ENCODE measurements at places on chromosomes 7 and 10.

DNA sequence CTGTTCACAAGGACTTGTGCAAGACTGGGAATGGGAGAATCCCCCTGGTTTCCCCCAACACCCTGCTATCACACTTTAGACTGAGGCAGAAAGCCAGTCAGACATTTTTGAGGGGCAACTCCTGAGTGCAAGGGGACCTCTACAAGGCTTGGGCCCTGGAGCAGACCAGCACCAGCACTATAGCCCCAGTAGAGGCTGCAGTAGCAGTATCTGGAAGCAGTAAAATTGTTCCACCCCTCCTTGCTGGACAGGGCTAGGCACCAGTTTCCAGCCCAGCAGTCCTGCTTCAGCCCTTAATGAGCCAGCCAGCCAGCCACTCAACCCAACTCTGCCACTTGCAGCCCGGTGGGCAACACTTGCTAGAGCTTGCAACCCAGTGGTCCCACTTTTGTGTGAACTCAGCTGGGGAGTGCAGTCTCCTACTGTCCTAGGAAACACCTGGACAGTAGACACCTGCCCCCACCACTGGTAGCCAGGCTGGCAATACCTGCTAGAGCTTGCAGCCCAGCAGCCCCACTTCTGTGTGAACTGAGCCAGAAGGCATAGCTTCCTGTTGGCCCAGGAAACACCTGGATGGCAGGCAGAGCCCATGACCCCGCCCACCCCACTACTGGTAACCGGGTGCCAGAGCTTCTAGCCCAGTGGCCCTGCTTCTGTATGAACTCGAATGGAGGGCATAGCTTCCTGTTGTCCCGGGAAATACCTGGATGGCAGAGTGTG lies 65.0 kb downstream of the FBXL13 start:
- no peak for DNase-seq

DNA sequence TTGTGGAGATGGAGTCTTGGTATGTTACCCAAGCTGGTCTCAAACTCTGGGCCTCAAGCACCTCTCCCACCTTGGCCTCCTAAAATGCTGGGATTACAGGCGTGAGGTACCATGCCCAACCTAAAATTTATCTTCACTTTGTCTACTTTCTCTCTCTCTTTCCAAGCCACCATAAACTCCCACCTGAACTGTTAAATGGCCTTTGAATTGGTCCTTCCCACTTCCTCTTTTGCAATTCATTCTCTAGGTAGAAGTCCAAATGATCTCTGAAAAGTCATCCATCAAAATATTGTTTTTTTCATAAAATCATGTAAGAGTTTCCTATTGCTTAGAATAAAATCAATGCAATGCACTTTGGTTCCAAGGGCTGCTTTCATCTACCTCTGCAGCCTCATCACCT lies 90.1 kb upstream of the CELF2 start:
- DNase-seq: no peak

- no peak for DNase-seq
Measured at GRCh38 chr10:50394832-50395231, 143.5 kb upstream of the ASAH2 start.

GRCh38 chr10:106355450-106355849 lies 809.1 kb downstream of the SORCS1 start:
- DNase-seq: no peak

GRCh38 chr7:42250411-42250810 lies 13.4 kb upstream of the GLI3 start:
- DNase-seq: no peak

GRCh38 chr7:73758581-73759138 lies 11.4 kb downstream of the CLDN3 start:
- DNase-seq: no peak

- no peak for DNase-seq
Measured at GRCh38 chr7:27316311-27316710, 73.7 kb downstream of the EVX1 start.

DNA sequence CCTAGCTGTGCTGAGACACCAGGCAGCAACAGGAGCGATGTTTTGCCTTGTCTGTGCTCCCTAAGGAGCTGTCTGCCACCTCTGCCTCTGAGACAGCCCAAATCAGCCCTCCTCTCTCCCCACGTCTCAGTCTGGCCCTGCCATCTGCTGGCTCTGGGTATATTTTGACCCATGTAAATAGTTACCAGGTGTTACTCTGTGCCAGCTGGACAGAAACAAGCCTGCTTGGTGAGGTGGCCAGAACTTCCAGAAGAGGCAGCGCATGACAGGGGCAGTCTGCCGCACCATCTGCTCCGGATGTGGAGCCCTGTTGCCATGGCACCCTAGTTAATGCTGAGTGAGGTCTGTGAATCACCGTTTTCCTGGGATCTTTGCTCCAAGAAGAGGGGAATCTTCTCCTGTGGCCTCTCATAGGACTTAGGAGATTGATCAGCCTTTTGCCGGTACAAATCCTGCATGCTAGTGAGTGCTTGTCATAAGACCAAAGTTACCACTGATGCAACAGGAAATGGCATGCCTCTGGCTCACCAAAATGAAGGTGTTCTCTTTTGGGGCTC lies 31.8 kb downstream of the GSTO2 start:
- DNase-seq: no peak

GRCh38 chr7:107043491-107043890 lies 1.0 kb upstream of the PRKAR2B start:
- no peak for DNase-seq

GRCh38 chr7:151873402-151873965 lies 3.4 kb downstream of the PRKAG2 start:
- DNase-seq: no peak

DNA sequence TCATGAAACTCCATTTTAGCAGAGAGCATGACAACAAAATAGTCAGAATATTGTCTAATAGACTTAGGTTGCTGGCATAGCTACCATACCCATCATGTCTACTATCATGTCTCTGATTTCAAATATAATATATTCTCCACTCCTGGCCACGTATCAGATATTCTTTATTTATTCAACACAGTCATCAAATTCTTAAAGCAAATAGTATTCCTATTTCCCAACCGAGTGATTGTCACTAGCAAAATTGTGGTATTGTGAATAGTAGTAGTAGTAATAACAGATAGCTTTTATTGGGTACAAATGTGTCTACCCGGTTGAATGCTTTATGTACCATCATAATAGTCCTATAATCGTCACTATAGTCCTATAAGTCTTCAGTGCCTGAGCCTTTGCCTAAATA lies 918.6 kb downstream of the KCNMA1 start:
- DNase-seq: no peak

DNA sequence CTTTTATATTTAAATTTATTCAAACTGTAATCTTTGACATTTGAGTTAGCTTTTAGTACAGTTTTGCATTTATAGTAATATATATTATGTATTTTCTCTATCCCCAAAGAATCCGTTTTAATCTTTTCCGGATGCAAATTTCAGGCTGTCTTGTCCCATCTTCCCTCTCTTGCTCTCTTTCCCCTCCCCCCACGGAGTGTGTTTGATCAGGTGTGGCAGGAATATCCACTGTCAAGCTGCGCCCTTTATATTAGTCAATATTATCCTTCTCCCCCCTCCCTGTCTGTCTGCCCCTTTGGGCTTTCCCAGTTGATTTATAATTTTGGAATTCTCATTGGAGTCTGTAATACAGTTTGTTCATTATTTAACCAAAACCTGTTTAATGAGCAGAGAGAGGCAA lies 19.0 kb downstream of the GBF1 start:
- no peak for DNase-seq

GRCh38 chr7:31883761-31884164 lies 186.4 kb downstream of the PDE1C start:
- DNase-seq: no peak

DNA sequence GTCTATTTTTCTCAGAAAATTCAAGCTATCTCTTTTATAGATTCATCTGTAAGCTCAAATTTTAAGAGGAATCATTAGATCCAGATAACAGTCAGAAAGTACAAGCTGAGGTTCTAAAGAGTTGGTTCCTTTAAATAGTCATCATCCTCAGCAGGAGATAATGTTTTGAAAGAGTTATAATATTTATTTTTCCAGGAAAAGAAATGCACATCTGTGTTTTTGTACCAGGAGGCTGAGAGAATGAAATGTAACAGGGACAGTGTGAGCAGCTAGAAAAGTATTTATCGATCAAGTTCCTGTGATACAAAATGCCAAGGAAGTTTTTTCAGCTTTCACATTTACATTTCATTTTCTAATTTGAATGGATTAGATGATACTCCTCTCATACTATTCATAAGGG lies 120.2 kb upstream of the LRRTM3 start:
- DNase-seq: no peak

- DNase-seq: no peak
Measured at GRCh38 chr7:71497256-71497946, 365.5 kb downstream of the GALNT17 start.

- DNase-seq: no peak
Measured at GRCh38 chr7:148615085-148615730, 24.6 kb downstream of the C7orf33 start.

- no peak for DNase-seq
Measured at GRCh38 chr10:124305131-124305530, 113.6 kb downstream of the OAT start.

- no peak for DNase-seq
Measured at GRCh38 chr7:127034186-127034806, 218.4 kb downstream of the GRM8 start.

DNA sequence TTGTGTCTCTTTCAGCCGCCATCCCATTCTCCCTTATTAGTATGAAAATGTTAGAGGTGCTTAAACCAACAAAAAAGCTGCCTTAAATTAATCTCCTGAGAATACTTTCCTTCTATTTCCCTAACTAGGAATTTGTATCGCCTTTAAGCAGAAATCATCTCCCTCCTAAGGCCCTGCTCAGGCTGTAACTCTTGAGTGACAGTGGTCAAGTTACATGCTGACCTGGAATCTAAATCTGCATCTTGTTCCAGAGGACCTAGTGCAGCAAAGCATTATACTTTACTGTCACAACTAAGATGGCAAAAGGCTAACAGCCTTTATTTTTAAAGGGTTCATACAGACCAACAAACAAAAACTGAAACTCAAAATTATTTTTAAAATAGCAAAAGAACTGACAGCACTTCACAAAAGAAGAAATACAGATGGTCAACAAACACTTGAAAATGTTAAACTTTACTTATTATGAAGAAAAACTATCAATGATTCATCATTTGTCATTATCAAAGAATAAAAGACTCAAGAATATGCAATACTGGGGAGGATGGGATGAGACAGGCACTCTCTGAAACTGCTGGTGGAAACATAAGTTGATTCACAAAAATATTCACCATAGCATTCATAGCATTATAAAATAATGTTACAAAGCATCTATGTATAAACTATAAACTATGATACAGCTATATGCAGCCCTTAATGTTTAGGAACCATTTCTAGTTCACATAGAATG lies 11.0 kb downstream of the CYREN start:
- DNase-seq: no peak

GRCh38 chr7:127150543-127150942 lies 102.2 kb downstream of the GRM8 start:
- DNase-seq: no peak

- no peak for DNase-seq
Measured at GRCh38 chr10:124824507-124824906, 22.9 kb downstream of the ABRAXAS2 start.

DNA sequence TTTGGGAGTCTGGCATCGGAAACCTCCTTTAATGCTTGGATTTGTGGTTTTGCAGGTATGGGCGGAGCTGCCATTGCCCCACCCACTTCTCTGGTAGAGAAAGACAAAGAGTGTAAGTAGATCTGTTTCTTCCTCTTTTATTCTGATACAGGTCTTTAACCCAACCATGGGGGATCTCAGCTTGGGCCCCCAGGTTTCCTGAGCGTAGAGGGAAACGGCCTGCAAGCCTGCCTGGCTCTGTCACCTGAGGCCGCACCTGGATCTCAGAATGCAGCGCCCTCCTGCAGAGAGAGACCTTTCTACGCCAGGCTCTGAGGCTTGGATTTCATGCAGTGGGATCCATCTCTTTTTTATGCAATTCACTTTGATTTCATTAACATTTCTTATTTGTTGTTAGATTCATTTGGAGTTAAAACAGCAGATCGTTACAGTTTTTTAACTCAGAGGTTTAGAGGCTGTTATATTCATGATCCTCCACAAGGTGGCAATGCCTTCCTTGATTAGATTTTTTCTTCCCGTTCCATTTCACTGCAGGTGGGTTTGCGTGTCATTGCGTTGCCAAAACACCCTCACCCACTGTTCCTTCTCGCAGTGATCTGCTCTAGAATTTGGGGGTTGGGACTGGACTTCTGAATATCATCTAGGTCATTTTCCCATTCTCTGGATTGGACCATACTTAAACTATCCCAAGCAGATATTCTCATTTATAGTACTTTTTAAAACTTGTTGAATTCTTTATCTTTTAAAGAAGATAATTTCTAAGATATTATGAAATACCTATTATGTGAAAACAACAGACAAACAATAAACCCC lies 20.0 kb downstream of the RBM17 start:
- DNase-seq: no peak

DNA sequence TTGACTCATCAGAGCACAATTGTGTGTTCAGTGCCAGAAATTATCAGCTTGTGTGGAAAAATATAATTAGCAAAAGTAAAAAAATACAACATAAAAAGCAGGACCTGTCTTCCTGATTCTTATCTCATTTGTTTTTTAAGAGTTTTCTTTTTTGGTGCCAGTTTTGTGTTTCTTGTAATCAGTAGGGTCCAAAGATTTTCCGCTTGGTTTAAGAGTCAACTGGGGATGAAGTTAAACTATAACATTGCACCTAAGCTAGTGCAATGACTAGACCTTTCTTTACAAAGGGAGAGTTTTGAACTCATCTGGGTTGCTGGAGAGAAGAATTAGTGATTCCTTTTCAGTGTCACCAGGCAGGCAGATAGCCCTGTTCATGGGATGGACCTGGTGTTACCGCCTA lies 113.4 kb downstream of the PLPP4 start:
- DNase-seq: no peak

DNA sequence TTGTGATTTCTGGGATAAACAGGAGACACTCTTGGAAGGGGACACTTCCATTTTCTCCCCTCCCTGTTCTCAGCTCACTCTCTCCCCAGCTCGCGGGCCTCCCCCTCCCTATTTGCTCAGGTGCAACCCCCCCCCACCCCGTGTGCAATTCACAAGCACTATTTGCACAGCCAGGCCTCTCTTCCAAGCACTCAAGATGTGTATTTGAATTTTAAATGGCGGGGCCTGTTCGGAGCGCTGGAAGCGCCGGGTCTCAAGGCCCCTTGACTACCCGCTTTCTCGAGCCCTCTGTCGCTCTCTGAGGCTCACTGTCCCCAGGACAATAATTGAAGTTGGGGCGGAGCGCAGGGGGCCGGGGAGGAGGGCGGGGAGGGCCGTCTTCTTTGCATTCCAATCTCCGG lies 7.8 kb downstream of the SHH start:
- DNase-seq: no peak

GRCh38 chr10:73759512-73760115 lies 15.4 kb downstream of the SEC24C start:
- DNase-seq: no peak

- DNase-seq: no peak
Measured at GRCh38 chr7:69622014-69622835, 23.9 kb downstream of the AUTS2 start.

DNA sequence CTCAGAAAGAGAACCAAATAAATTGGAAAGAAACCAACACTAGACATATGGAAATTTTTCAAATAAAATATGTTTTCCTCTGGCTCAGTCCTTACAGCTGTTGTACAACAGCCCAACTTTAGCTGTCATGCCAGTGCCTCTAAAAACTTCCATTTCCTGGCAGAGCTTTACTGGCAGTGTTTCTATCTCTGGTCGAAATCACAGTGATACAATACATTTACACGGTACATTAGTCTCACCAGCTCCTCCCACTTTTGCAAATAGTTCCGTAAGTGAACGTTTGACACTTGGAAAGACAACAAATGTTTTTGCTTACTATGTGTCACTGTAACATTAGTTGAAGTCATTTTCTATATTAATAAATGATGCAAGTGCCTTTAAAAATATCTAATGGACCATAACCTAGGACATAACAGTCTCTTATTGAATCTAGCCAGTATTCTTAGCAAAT lies 29.8 kb downstream of the BCAP29 start:
- no peak for DNase-seq
